Activated CD4-positive, alpha-beta T cell treated with anti-CD3 and anti-CD28 coated beads, Interleukin-2, amount 10 ng/mL, durations not matched to agents 24 days and 14 days (primary cell): ENCODE measurements at places on chromosomes 13 and 19. TPM values are rescaled to one million over a fixed set of nuclear protein-coding genes. Genes with fewer than 3 reads are reported as not detected.

The SLC25A41 gene
- total RNA-seq = 0.19 and 0.24 TPM in 2 replicates

The ABHD8 gene
- total RNA-seq = 5.6 and 6.5 TPM in 2 replicates

The NCAN gene
- total RNA-seq = 0.02 TPM in 1 of 2 replicates, not detected in the other

The C19orf12 gene
- total RNA-seq = 41.4 and 41.6 TPM in 2 replicates

The STOML3 gene
- not detected in 2 replicates for total RNA-seq

The TMIGD2 gene
- total RNA-seq = 13.3 and 14.0 TPM in 2 replicates

The FUT6 gene
- total RNA-seq = not detected in 2 replicates

The XPO4 gene
- 32.5 and 34.8 TPM in 2 replicates for total RNA-seq

The ZNF530 gene
- total RNA-seq = 4.5 and 5.7 TPM in 2 replicates

The COL4A2 gene
- not detected in 2 replicates for total RNA-seq

The COG6 gene
- 24.3 and 30.3 TPM in 2 replicates for total RNA-seq

DNA sequence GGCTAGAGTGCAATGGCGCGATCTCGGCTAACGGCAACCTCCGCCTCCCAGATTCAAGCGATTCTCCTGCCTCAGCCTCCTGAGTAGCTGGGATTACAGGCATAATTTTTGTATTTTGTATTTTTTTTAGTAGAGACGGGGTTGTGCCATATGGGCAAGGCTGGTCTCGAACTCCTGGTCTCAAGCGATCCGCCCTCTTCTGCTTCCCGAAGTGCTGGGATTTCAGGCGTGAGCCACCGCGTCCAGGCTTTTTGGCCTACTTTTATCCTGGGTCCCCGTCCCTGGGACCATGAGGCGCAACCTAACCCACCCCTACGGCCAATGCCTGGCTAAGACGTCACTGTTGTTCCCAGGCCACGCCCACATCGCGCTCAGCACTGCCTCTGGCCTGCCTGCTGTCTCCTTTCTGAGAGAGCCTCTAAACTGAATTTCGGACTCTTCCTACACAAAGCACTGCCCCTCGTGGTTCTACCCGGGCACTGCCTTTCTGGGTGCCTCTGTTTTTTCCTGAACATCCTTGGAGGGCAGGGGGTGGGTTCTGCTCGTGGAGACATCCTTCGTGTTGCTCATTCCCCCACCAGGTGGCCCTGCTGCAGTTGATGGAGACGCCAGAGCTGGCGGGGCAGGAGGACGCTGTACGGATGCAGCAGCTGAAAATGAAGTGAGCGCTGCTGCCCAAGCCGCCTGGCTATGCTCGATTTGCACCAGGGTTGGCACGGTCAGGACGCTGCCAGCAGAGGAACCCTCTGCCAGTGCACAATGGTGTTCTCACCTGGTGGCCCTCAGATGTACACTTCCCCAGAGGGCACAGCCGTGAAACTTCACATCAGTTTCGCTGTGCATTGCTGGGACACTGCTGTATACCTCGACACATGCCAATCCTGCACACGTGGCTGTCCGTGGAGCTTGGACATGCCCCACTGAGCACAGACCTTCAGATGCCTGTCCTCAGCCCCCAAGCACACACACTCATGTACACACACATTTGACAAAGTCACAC lies 2.0 kb downstream of the REX1BD start:
- no peak for DNase-seq

GRCh38 chr19:40597329-40597838 lies 3.8 kb upstream of the LTBP4 start:
- DNase-seq = no peak

DNA sequence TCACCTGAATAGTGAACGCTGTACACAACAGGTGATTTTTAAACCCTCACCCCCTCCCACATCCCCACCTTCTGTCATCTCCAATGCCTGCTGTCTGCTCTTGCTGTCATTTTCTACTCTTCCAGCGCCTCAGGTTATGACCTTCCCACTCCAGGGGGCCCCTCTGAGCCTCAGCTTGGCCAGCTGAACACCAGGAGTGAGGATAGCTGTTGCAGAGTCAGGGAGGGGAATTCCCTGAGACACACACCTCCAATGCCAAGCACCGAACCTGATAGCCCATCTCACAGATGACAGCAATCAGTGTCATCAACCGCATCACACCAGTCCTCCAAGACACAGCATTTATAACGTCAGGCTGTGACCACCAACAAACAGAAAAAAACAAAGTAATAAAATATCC lies 193.5 kb downstream of the ZNF536 start:
- DNase-seq = no peak

DNA sequence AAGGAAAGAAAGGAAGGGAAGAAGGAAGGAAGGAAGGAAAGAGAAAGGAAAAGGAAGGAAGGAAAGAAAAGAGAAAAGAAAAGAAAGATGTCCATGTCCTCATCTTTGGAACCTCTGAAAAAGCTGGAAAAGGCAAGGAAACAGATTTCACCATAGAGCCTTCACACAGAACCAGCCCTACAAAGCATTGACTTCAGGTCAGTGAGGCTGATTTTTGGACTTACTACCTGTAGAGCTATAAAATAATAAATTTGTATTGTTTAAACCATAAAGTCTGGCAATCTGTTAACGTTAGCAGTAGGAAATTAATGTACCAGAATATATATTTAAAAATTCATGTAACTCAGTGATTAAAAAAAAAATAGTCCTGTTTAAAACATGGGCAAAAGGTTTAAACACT lies 130.0 kb downstream of the PIBF1 start:
- no peak for DNase-seq

DNA sequence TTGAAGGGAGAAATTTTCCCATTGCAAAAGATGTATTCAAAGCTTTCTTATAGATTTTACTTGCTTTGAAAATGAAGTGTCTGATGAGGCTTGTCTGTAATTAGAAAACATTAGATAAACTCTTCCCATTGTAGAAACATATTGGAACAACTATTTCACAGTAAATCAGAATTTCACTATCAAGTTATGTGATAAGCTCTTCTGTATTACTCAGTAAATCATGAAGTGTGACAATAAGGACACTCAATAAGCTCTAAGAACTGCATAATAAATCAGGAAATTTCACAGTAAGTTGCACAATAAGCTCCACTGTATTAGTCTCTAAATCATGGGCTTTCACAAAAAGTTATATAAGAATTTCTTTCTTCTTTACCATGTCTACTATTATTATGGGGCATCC lies 1546.6 kb downstream of the SLITRK5 start:
- DNase-seq = no peak

DNA sequence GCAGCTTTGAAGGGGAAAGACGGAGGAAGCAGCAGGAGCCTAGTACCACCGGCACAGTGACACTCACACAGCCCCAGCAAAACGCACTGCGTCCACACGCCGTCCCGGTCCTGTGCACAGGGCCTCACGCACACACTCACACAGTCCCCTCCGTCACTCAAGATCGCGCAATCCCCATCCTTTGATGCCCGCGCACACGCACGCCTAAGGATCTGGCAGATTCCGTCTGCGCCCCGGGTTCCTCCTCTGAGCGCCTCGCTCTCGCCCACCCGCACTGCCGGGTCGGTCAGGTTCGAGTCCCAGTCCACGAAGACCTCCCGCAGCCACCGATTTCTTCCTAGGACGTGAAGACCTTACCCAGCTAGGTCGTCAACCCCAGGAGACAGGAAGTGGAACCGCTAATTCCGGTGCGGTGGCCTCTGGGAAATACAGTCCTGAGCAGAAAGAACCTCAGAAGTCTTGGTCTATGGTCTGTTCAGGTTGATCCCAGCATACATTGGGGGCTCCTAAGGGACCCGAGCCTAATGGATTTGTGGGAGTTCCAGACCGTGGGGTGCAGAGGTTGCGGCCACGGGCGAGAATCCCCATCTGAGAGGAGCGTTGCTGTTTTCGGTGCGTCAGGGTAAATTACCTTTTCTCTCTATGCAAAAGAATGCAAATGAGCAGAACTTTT lies at the start of gene ZNF780B:
Gene ZNF780B (minus strand): TSS at position 400 of the 673 bp plus-strand sequence. CDS start 5,899 bp downstream, outside the sequence.
- peak; percentile 92 for DNase-seq

DNA sequence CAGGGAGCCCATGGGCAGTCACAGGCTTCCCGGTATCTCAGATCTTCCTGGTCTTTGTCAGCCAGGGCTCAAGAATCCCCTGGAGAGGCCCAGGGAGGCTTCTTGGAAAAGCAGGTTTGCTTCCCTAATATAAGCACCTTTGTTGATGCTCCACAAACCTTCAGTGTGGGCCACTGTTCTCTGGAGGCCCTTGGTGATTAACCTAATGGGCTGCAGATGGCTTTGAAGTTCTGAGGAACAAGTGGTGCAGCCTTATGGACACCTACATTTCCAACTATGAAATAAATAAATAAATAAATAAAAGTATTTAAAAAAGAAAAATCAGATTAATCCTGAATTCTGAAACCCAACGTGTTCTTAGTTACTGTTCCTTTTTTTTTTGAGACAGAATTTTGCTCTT lies at the start of gene BSPH1:
Gene BSPH1 (minus strand): TSS at position 101 of the 400 bp plus-strand sequence. CDS start 89 bp downstream, at position 12.
- no peak for DNase-seq

- no peak for DNase-seq
Measured at GRCh38 chr13:110677731-110678545, 28.0 kb downstream of the CARS2 start.

- DNase-seq = no peak
Measured at GRCh38 chr13:24887759-24888158, 123.8 kb downstream of the RNF17 start.

GRCh38 chr13:29507356-29507755 lies 88.1 kb downstream of the SLC7A1 start:
- DNase-seq = no peak

GRCh38 chr19:52231154-52231910 lies 38.1 kb upstream of the ZNF766 start:
- DNase-seq = no peak

- no peak for DNase-seq
Measured at GRCh38 chr13:50386541-50387050, 371.4 kb downstream of the KCNRG start.

- DNase-seq = no peak
Measured at GRCh38 chr13:33794576-33794975, 23.4 kb upstream of the RFC3 start.

DNA sequence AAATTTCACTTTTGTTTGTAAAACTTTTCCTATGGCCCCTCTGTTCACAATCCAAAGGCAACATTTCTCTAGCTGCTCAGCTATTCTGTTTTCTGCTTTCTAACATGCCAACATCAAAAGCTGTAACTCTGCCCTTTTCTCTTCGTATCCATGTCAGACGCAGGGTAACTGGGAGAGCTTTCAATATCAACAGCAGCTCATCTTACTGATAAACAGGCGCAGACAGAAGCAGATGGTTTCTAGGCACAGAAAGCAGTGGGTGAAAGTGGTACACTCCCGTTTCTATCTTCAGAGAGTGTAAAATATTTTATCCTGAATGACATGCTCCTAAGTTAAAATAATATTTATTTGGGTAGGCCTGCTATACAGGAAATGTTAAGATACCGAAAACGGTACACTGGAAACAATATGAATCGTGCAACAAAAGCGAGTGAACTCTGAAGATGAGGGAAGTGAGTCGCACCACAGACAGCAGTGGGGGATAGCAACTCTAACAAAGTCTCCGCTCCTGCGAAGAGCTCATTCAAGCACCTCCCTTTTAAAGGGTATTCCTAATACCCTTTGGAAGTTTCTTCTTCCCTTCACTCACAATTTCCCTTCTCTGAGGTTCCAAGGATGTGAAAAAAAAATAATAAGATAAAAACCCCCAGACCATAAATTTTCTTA lies 798.3 kb downstream of the GPC5 start:
- no peak for DNase-seq

DNA sequence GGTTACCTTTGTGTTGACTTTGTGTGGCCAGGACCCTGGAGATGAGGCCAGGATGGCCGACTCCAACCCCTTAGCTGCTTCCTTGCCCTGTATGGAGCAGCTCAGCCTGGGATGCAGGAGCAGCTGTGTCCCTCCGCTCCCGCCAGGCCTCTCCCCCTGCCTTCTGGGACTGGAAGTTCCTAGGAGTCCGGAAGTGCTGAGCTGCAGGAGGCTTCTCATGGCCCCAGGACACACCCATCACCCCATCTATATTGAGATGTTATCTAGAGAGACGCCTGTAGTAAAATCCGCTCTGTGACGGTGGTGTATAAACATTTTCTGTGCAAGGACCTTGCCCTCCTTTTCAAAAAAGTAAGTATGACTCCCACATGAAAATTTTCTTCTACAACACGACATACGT lies 27.0 kb downstream of the WTIP start:
- no peak for DNase-seq

GRCh38 chr13:100826441-100826840 lies 151.8 kb upstream of the TMTC4 start:
- no peak for DNase-seq

DNA sequence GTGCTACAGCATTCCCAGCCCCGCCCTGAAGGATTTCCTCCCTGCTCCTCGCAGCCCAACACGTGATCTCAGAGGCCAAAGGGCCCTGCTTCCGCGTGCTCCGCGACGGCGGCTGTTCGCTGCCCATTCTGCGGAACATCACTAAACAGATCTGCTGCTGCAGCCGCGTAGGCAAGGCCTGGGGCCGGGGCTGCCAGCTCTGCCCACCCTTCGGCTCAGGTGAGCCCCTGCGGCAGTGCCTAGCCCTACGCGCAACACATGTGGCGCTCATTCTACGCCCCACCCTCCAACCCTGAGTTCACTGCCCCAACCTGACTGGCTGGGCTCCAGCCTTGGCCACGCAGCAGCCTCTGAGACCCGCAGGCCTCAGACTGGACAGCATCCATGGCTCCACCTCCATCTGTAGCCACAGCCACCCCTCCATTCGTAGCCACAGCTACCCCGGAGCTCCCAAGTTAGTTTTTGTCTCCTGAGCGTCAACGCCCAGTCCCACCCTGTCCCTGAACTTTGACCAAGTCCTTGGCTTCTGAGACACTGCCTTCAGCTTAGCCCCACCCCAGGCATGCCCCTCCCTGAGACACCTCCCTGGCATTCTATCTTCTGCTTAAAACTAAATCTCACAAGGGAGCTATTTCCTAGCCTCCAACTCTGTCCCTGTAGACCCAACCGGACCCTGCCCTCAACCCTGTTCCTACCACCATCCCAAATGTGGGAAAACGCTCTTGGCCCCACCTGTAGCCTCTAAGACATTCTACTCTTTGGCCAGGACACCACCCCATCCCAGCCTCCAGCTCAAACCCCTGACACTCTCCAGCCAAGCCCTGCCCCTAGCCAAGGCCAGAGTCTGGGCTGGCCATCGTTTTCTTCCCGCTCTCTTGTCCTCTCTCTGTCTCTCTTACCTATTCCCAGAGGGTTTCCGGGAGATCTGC lies 6.4 kb downstream of the LTBP4 start:
- DNase-seq = no peak
